ENCODE measurements at places on chromosomes 2 and 18.

- DNase-seq = no peak
Measured at GRCh38 chr2:229660951-229661350, 53.4 kb downstream of the DNER start.

GRCh38 chr2:241074065-241074818, 27.8 kb downstream of the MTERF4 start:
- DNase-seq = no peak

DNA sequence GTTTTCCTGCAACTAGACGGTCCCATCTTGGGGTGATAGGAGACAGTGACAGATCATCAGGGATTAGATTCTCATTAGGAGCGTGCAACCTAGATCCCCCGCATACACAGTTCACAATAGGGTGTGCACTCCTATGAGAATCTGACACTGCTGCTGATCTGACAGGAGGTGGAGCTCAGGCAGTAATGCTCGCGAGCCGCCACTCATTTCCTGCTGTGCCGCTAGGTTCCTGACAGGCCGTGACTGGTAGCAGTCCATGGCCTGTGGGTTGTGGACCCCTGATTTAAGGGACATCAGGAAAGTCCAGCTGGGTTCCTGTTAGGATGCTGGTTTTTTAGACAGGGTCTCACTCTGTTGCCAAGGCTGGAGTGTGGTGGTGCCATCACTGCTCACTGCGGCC, 48.7 kb downstream of the PTPRM start:
- no peak for DNase-seq

- DNase-seq = no peak
Measured at GRCh38 chr2:136324966-136325365, 207.0 kb upstream of the CXCR4 start.

DNA sequence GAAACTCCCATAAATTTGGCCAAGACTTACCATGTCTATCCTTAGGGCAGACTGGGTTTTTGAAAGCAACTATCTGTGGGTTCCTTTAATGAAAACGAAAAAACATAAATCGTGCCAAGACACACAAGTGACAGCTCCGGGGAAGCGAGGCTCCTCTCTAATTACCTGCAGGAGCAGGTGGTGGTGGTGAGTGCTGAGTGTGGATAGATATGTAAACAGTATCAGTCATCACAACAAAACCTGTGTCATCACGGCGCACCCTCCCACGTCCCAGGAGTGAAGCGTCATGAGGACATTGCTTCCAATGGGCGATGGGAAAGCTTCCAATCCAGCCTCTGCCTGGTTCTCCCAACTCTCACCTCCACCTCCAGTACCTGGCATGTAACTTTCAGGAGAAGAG, 31.3 kb downstream of the ACKR3 start:
- no peak for DNase-seq

- no peak for DNase-seq
Measured at GRCh38 chr18:48569139-48569914, 30.5 kb downstream of the CTIF start.

- no peak for DNase-seq
Measured at GRCh38 chr2:105103481-105103880, 65.6 kb downstream of the MRPS9 start.

Data from activated CD4-positive, alpha-beta T cell treated with anti-CD3 and anti-CD28 coated beads, Interleukin-2, Interleukin-6, amounts not matched to agents 100 ng/mL and 50 ng/mL, durations not matched to agents 16 hours and 8 hours (primary cell).